ENCODE measurements at places on chromosomes 1 and 21. TPM values are rescaled to one million over a fixed set of nuclear protein-coding genes. Genes with fewer than 3 reads are reported as not detected.

DNA sequence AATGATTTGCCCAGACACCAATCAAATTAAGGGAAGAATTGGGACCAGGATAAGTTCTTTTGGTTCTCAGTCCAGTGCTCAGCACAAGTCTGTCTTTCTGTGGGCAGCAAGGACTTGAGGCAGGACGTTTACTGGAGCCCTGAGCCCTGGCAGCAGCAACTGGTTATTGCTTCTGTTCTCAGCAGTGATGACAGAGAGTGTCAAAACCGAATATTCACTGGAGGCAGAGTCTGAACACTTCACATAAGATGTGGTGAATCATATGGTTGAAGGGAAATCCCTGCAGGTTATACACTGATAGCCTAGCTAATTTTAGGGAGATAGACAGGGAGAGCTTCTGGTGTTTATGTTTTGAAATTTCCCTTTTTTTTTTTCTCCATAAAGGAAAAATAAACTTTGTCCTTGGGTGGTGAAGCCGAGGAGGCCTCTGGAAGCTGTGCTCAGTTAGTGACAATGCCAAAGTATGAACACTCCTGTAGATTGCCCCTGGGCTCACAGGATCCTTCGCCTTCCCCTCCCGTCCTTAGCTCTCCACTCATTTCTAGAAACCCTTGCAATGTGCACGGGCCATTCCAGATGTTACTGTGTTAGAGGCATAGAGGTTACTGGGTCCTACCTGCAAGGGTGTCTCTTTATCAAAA, 26.3 kb upstream of the TSPAN2 start:
- no peak overlapping the region for H3K4me3 ChIP-seq
- H3K36me3 ChIP-seq, result no peaks in the 10 kb centered on the region
- no peak overlapping the region for H3K27ac ChIP-seq
- H3K4me1 ChIP-seq, result no peaks in the 10 kb centered on the region
- H3K27me3 ChIP-seq, result no peaks in the 10 kb centered on the region
- no peak for DNase-seq

- peak overlapping the region; percentile 45 for H3K4me3 ChIP-seq
- DNase-seq, result peak; percentile 61
- peaks cover 13% of the 10 kb centered on the region for H3K4me1 ChIP-seq
- peak overlapping the region; percentile 70 for H3K27ac ChIP-seq
- no peaks in the 10 kb centered on the region for H3K27me3 ChIP-seq
Observed at GRCh38 chr1:86504137-86504479, 35.4 kb downstream of the CLCA1 start.

GRCh38 chr1:19257178-19257914, 5.7 kb downstream of the MRTO4 start:
- H3K36me3 ChIP-seq, result peaks cover 60% of the 10 kb centered on the region
- no peak overlapping the region for H3K4me3 ChIP-seq
- DNase-seq, result peak; percentile 79
- peaks cover 13% of the 10 kb centered on the region for H3K4me1 ChIP-seq

- H3K4me1 ChIP-seq, result peaks cover 95% of the 10 kb centered on the region
- no peak overlapping the region for H3K4me3 ChIP-seq
- DNase-seq, result no peak
- no peaks in the 10 kb centered on the region for H3K36me3 ChIP-seq
Observed at GRCh38 chr1:19479351-19480120, 5.8 kb downstream of the CAPZB start.

- H3K4me1 ChIP-seq, result peaks cover 11% of the 10 kb centered on the region
- H3K36me3 ChIP-seq, result no peaks in the 10 kb centered on the region
- no peak for DNase-seq
- no peaks in the 10 kb centered on the region for H3K27me3 ChIP-seq
- no peak overlapping the region for H3K27ac ChIP-seq
Observed at GRCh38 chr1:178145605-178146004, 51.7 kb downstream of the RASAL2 start.

DNA sequence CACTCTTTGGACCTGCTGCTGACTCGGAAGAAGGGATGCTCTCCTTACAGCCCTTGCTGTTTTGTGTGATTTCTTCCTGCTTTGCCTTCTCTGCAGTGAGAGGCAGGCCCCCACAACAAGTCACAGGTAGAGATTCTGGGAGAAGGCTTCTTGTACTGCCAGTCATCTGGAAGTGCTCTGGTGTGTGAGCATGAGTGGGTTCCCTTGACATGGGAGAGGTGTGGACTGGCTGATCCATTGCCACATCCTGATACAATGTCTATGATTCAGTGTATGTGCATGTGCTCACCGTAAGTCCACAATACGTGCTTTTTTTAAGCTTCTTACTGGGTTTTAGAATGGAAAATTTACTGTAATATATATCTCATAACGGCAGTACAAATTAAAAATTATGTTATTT, 46.0 kb upstream of the PLA2G4A start:
- no peak overlapping the region for H3K4me3 ChIP-seq
- no peaks in the 10 kb centered on the region for H3K4me1 ChIP-seq
- no peaks in the 10 kb centered on the region for H3K27me3 ChIP-seq
- no peak for DNase-seq
- no peaks in the 10 kb centered on the region for H3K36me3 ChIP-seq
- H3K27ac ChIP-seq, result no peak overlapping the region

GRCh38 chr1:15207031-15207828, 39.8 kb upstream of the FHAD1 start:
- peak; percentile 57 for DNase-seq
- H3K36me3 ChIP-seq, result no peaks in the 10 kb centered on the region
- no peak overlapping the region for H3K27ac ChIP-seq
- no peaks in the 10 kb centered on the region for H3K27me3 ChIP-seq
- H3K4me1 ChIP-seq, result peaks cover 23% of the 10 kb centered on the region

DNA sequence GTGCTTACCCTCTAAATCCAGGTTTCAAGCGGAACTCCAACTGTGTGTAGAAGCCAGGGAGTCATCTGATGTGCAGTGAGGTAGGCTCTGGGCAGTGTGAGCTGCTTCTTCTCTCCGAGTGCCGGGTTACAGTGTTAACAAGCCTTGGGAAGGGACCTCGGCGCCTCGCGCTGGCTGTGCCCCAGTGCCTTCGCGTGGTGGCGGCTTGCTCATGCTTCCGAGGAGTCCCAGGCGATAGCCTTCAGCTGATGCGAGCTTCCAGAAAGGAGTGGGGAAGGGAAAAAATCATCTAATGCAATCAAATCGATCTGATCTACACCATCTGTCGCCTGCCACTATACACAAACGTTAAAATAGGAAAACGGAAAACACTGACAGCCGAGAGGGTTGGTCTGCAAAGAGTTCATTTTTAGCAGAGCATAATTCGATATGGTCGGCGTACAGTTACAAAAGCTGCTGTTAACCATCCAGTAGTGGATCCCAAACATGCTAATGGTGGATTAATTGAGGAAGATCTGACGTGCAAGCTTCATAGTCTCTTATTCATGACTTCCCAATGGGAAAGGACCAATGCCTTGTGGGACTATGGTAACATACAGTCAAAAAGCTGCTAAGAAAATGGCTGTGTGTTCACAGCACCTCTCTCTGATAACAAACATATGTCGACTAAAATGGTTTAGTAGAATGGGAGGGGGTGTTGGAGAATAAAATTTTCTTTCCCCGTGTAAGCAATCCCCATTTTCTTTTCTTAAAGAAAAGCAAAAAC, 128.7 kb upstream of the DPYD start:
- no peak overlapping the region for H3K4me3 ChIP-seq
- H3K4me1 ChIP-seq, result peaks cover 18% of the 10 kb centered on the region
- H3K27me3 ChIP-seq, result peaks cover 60% of the 10 kb centered on the region
- H3K36me3 ChIP-seq, result no peaks in the 10 kb centered on the region
- H3K27ac ChIP-seq, result no peak overlapping the region

GRCh38 chr1:29256394-29256793, 20.1 kb downstream of the PTPRU start:
- peaks cover 7% of the 10 kb centered on the region for H3K27me3 ChIP-seq
- H3K4me1 ChIP-seq, result peaks cover 8% of the 10 kb centered on the region
- peaks cover 8% of the 10 kb centered on the region for H3K36me3 ChIP-seq
- H3K27ac ChIP-seq, result no peak overlapping the region

- H3K4me1 ChIP-seq, result peaks cover 32% of the 10 kb centered on the region
- no peak for DNase-seq
- peak overlapping the region; percentile 4 for H3K4me3 ChIP-seq
- peak overlapping the region; percentile 84 for H3K27ac ChIP-seq
- no peaks in the 10 kb centered on the region for H3K36me3 ChIP-seq
- H3K27me3 ChIP-seq, result no peaks in the 10 kb centered on the region
Observed at GRCh38 chr1:244322791-244323521, 128.8 kb downstream of the ADSS2 start.

DNA sequence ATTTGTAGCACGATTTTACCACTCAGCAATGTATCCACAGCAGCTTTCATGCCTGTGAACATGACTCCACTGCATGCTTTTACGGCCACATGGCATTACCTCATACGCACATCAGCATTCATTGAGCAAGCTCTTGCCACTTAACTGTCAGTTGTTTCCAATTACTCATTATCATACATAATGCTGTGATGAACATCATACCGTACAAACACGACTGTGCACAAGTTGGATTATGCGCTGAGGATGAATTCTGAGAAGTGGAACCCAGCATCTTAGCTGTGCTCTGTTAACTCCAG, 9.6 kb downstream of the UMODL1 start:
- H3K4me1 ChIP-seq, result no peaks in the 10 kb centered on the region
- DNase-seq, result no peak
- no peaks in the 10 kb centered on the region for H3K27me3 ChIP-seq
- no peaks in the 10 kb centered on the region for H3K36me3 ChIP-seq

DNA sequence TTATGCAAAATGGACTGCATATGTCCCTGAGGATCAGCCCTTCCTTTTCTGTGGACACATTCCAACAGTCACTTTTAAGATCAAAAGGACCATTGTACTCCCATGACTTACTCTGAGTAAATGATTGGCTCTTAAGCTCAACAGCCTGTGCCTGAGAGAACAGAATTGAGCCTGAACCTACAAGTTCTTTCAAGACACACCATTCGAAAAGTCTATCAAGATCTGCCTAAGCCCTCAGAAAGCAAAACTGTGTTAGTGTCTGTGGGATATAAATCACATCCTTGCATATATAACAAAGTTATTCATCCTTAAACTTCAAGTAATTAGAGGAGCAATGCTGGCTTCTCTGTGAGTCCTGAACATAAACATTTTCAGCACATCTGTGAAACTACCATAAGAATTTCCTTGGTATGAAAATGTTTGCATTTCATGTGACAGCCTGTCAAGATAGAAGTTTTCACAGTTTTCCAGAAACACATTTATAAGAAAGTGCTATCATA, 41.6 kb downstream of the PCNX2 start:
- H3K4me3 ChIP-seq, result no peak overlapping the region
- DNase-seq, result no peak
- peaks cover 14% of the 10 kb centered on the region for H3K36me3 ChIP-seq
- no peaks in the 10 kb centered on the region for H3K27me3 ChIP-seq

DNA sequence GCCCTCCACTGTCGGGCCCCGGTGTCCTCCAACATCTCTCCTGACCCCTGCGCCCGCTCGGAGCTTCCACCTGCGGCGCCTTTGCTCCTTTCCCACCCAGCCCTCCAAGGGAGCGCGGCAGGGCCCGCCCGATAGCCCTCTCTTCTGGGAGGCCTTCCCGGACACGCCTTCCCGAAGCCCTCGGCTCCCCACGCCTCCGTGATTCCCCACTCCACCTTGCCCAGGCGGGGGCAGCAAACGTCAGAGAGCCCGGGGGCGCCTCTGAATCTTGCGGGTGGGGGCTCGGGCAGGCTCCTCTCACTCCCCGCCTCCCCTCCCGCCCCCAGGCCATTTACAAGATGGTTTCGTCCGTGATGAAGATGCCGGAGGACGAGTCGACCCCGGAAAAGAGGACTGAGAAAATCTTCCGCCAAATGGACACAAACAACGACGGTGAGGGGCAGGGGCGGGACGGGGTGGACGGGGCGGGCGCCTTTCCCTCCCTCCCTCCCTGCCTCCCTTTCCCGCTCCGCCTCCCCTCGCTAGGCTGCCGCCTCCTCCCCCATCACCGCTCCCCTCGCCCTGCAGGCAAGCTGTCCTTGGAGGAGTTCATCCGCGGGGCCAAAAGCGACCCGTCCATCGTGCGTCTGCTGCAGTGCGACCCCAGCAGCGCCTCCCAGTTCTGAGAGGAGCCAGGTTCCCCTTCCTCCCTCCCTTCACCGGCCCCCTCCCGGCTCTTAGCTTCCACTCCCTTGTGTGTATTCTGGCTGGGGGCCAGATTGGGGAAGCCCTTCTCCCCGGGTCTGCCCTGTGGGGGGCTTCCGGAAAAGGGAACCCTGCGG, 7.1 kb downstream of the HPCA start:
- H3K36me3 ChIP-seq, result no peaks in the 10 kb centered on the region
- H3K4me3 ChIP-seq, result peak overlapping the region; percentile 47
- no peak overlapping the region for H3K27ac ChIP-seq
- peak; percentile 72 for DNase-seq
- H3K27me3 ChIP-seq, result peaks cover 30% of the 10 kb centered on the region
- H3K4me1 ChIP-seq, result peaks cover 6% of the 10 kb centered on the region

DNA sequence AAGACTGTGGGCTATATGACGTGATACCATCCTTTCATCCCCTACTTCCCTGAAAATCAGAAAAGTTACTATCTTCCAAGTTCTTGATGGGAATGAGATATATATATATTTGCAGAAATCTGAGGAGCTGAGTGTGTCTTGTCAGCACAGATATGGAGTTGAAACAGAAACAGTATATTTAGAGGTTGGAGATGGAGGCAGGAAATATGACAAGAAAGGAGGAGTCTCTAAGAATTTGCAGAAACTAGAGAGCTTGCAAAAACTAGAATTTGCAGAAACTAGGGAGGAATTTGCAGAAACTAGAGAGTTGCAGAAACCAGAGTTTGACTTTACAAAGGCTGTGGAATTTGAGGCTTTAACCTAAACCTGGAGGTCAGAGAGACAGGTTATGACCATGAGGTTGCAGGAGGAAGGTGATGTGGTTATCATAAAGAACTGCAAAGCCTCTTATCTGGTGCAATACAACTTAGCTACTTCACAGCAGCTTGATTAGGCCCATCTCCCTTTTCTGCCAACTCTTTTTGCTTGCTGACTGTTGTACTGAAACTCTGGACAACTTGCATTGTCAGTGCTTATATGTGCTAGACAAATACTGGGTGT, 22.3 kb downstream of the XCL2 start:
- no peak for DNase-seq
- no peaks in the 10 kb centered on the region for H3K27me3 ChIP-seq
- H3K36me3 ChIP-seq, result no peaks in the 10 kb centered on the region
- no peaks in the 10 kb centered on the region for H3K4me1 ChIP-seq
- no peak overlapping the region for H3K27ac ChIP-seq

DNA sequence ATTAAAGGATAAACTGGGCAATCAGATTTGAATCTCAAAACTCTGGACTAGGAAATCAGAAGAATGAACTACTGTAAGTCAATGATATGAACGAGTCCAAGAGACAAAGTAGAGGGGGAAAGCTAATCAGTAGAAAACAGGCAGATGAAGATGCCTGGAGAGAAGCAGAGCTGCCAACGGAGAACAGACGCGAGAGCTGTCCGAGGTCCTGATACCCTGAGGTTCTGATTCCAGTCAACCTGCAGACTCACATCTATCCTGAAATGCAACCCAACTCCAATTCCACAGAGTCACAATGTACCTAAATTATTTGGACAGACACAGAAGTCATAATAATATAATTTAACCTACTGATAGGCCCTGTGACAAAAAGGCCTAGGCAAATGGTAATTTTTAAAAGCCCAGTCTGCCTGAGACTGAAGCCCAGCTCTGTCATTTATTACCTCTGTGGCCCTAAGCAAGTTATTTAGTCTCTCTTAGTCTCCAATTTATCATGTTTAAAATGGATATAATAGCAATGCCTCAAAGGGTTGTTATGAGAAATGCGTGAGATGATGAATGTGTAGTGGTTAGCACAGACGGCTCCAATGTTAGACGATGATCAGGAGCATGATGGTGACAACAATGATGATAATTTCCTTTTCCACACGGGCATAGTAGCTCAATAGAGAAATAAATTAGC, 33.4 kb downstream of the RGS7 start:
- no peaks in the 10 kb centered on the region for H3K36me3 ChIP-seq
- H3K4me1 ChIP-seq, result no peaks in the 10 kb centered on the region
- no peak overlapping the region for H3K27ac ChIP-seq
- no peak for DNase-seq
- H3K4me3 ChIP-seq, result no peak overlapping the region

DCDC2B gene
- total RNA-seq, result not detected

MAGI3 gene
- 70.5 TPM for total RNA-seq

LIN9 gene
- total RNA-seq, result 4.6 TPM

CFHR2 gene
- total RNA-seq, result not detected

RUNX1 gene
- total RNA-seq, result 86.9 TPM
